ENCODE measurements at places on chromosomes 5 and 9.

DNA sequence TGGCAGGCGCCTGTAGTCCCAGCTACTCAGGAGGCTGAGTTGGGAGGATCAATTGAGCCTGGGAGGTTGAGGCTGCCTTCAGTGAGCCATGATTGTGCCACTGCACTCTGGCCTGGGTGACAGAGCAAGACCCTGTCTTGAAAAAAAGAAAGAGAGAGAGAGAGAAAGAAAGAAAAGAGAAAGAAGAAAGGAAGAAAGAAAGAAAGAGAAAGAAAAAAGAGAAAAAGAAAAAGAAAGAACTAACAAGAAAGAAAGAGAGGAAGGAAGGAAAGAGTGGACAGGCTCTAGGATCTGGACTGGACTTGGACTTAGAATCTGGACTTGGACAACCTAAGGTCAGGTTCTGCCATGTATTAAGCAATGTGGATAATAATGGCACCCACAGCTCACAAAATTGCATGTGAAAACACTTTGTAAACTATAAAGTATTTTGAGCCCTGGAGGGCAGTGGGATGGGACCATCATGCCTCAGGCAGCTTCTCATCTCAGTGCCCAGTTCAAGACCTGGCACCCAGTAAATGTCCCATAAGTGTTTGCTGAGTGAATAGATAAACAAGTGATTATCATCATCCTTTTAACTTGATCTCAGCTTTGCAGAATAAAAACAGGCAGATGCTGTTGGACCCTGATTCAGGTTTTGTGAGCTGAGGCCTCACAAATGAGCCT, 12.8 kb upstream of the PHF19 start:
- DNase-seq = no peak

- DNase-seq = no peak
Observed at GRCh38 chr5:107861565-107861964, 190.8 kb upstream of the EFNA5 start.

GRCh38 chr9:106059886-106060285, 365.5 kb downstream of the TMEM38B start:
- DNase-seq = no peak

DNA sequence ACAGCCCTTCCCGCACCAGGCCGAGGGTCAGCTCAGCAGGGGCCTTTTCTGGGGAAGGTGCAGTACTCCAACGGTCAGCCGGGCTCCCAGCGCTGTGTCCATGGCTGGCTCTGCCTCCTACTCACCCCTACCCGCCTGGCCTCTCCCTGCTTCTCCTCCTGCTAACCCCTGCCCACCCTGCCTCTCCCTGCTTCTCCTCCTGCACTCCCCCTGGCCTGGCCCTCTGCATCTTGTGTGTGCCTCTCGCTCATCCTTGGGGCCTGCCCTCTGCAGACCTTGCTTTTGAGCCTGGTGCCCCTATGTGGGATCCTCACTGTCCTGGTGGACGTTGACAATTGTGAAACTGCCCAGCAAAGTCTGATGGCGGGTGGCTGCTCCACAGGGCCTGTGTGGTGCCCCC, 274.6 kb upstream of the IRX2 start:
- DNase-seq = no peak

- no peak for DNase-seq
Observed at GRCh38 chr5:145568581-145568980, 266.6 kb downstream of the PRELID2 start.

DNA sequence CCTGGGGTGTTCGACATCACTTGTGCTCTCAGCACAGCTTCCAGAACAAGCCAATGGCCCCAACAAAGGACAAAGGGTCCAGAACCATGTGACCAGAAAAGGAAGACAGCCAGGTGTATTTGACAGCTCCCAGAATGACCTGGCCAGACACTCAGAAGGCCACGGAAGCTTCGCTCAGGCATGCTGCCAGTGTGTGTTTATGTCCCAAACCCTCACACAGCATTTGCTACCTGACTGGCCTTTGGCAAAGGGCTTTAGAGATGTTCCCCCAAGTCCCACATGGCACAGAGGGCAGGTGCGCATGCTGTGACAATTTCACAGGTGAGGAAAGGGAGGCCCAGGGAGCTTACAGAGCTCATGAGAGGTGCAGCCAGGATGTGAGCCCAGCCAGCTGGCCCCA, 39.5 kb downstream of the MED10 start:
- DNase-seq = no peak

DNA sequence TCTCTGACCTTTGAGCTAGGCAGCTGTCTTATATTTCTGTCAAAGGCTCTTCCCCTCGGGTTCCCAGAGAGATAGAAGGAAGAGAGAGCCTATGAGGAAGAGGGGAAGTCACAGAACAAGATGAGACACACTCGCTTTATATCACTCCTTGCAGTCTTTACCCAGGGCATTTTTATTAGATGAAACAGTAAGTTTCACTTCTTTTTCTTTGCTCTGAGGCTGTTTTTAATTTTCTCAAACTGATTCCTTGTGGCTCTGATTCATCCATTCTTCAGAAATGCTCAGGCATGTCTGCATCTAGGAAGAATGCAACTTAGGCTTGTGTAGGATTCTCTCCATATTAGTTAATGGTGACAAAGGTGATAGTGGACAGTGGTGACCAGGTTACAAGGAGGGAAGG, 132.9 kb upstream of the CHD1 start:
- no peak for DNase-seq

Measured in stimulated activated CD8-positive, alpha-beta memory T cell treated with anti-CD3 and anti-CD28 coated beads, Interleukin-15, amount 100 ng/mL, for 24 hours (primary cell).